ENCODE measurements at places on chromosomes 16 and 17.
A peak's percentile ranks its signal among the peaks of the same experiment; 100 is the strongest.

GRCh38 chr17:35726953-35727460 is 4.4 kb upstream of the RASL10B start:
- no peak for DNase-seq

- no peak for DNase-seq
These were observed 112.5 kb upstream of the KCNJ16 start for GRCh38 chr17:69962436-69962995.

GRCh38 chr16:67708368-67708771 is 10.7 kb downstream of the GFOD2 start:
- DNase-seq, result no peak

GRCh38 chr17:40309949-40310510 is 1.1 kb downstream of the RARA start:
- no peak for DNase-seq

DNA sequence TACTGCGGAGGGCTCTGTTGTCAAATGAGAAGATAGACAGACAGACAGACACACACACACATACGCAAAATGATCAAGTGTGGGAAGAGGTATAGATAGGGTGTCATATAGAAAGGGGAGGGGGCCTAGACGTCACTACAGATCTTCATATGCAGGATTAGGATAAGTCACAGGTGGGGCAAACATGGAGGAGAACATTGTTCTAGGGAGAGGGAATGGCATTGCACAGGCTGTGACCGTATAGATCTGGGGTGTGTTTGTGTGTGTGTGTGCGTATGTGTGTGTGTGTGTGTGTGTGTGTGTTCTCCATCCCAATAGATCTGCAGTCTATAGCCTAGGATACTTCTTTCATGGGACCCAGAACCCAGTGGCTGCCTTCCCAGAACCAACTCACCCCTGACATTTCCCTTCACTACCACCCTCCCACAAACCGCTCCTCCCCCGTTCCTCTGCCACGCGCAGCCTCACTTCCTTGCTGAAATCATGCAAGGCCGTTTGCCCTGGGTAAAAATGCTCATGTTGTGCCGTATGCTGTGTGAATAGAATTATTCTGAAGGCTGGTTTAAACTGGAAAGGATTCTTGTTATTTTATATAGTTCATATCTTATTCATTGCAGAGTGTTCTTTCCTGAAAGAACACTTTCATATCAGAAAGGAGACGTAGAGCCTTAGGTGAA is 50.5 kb upstream of the CCL1 start:
- no peak for DNase-seq

- DNase-seq, result no peak
These were observed 4.4 kb upstream of the FOXJ1 start for GRCh38 chr17:76145231-76146052.

GRCh38 chr16:23757937-23758619 is 3.3 kb downstream of the CHP2 start:
- no peak for DNase-seq

DNA sequence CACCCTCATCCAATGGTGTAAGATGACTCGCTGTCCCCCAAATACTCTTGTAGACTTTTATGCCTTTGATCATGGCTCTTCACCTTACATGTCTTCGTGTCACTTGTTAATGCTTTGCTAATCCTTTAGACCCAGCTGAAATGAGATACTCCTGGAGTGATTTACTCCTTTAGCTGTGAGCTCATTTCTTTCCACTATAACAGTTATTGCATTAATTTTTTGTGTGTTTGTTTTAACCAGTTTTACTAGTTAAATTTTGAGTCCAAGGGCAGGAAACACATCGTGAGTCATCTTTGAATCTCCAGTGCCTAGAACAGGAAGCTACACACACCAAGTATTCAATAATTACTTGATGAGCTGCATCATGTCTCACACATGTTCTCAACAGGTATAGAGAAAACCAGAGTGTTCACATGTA is 6.5 kb upstream of the CTCF start:
- no peak for DNase-seq

DNA sequence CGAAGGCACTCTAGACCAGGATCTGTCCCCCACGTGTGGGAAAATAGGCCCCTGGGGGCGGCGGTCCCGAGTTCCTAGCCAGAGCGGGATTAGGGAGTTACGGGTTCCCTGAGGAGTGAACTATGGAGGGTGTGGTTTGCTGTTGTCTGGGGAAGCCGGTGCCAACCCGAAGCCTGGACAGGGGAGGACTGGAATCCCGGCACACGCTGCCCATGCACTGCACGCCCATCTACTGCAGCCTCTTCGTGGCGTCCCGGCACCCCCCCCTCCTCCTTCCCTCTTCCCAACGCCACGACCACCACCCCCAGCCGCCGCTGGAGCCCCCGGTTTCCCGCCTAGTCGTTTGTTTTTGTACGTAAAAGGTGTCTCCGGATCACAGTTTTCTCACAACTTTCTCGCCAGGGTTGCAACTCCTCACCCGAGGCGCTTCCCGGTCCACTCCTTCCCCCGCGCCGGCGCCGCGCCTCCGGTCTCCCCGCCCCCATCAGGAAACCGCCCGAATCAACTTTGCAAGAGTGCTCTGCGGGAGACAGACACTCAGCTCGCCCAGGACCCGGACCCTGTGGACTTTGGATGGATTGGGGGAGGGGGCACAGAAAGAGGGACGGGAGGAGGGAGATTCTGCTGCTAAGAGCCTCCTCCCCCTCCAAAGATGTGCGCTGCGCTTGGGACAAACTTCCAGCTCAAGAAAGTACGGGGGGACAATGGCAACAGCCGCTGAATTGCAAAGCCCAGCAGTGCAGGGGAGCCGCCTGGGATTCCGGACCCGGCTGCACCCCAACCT is 1.4 kb upstream of the LHX1 start:
- no peak for DNase-seq

DNA sequence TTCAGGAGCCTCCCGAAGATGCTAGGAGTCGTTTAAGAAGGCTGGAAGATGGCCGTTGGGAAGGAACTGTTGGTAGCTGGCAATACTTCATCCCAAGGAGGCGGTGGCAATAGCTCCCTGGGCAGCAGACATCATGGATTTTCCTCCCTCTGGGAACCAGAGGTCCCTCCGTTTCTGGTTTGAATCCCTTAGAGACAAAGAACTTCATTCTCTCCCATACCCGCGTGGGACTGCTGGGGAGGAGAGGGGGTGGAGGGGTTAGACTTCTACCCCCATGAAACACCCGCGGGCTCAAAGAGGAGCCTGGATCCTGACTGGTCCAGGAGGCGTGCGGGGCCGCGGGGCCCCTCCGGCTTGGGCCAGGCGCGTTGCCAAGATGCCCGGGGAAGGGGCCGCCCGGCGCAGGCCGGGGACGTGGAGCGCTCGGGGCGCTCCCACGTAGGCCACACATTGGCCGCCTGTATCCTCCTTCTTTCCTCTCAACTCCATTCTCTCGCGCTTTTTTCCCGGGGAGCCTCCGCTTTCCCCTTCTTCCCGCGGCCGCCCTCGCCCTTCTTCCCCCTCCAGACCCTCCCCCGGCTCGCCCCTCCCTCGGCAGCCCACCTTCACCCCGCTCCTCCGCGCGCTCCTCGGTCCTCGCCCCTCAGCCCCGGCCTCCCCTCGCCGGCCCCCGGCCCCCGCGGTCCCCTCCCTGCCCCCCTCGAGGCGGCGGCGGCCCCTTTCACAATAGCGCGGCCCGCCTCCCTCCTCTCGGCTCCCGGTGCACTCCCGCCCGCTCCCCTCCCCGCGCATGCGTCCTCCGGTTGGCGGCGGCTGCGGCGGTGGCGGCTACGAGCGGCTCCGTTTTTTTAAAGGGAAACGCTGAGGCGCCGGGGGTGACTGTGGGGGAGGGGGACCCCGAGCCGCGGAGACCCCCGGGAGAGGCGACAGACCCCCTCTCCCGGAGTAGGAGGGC is at the start of gene MSL1:
Gene MSL1, plus strand, starts transcription at position 791 of the 955 bp plus-strand sequence. CDS start 642 bp downstream, outside the sequence.
- DNase-seq, result peak; percentile 67

Measured in T1000 (cell line).